ENCODE measurements at places on chromosomes 3 and 15. TPM values are rescaled to one million over a fixed set of nuclear protein-coding genes. Genes with fewer than 3 reads are reported as not detected.

Gene DPPA4
- total RNA-seq, result not detected

Gene C3orf33
- total RNA-seq, result 9.1 TPM

Gene PIF1
- 17.4 TPM for total RNA-seq

Gene TGM5
- not detected for total RNA-seq

Gene ZKSCAN7
- total RNA-seq, result not detected

Gene STRIT1
- total RNA-seq, result not detected

Gene CRYGS
- 0.44 TPM for total RNA-seq

Gene KLHL25
- 7.3 TPM for total RNA-seq

Gene MORF4L1
- total RNA-seq, result 357 TPM

Gene ARPIN
- total RNA-seq, result 12.6 TPM

Gene GPX1
- 300 TPM for total RNA-seq

Gene ASB14
- not detected for total RNA-seq

Gene TGM4
- not detected for total RNA-seq

Gene AHSG
- not detected for total RNA-seq

Gene NPAP1
- total RNA-seq, result not detected

Gene SLC12A1
- not detected for total RNA-seq

Gene SYNPR
- not detected for total RNA-seq

Gene ISLR
- 0.14 TPM for total RNA-seq

Gene CHDH
- 1.8 TPM for total RNA-seq

Gene ROPN1
- total RNA-seq, result not detected

Gene C3orf20
- total RNA-seq, result 0.03 TPM

Gene SEMA5B
- 0.43 TPM for total RNA-seq

Gene RTP1
- not detected for total RNA-seq

Gene FBXO40
- not detected for total RNA-seq

Gene PP2D1
- total RNA-seq, result not detected

Gene WDR93
- total RNA-seq, result 0.15 TPM

Gene CRELD1
- 12.0 TPM for total RNA-seq

Gene PLSCR5
- not detected for total RNA-seq

Gene PCSK6
- total RNA-seq, result 8.1 TPM

Gene HOMER2
- total RNA-seq, result 12.0 TPM

Gene CLN6
- total RNA-seq, result 79.6 TPM

Gene DAZL
- not detected for total RNA-seq
